DMS79 (cell line): ENCODE measurements at places on chromosomes 16 and 17.
A peak's percentile ranks its signal among the peaks of the same experiment; 100 is the strongest.

DNA sequence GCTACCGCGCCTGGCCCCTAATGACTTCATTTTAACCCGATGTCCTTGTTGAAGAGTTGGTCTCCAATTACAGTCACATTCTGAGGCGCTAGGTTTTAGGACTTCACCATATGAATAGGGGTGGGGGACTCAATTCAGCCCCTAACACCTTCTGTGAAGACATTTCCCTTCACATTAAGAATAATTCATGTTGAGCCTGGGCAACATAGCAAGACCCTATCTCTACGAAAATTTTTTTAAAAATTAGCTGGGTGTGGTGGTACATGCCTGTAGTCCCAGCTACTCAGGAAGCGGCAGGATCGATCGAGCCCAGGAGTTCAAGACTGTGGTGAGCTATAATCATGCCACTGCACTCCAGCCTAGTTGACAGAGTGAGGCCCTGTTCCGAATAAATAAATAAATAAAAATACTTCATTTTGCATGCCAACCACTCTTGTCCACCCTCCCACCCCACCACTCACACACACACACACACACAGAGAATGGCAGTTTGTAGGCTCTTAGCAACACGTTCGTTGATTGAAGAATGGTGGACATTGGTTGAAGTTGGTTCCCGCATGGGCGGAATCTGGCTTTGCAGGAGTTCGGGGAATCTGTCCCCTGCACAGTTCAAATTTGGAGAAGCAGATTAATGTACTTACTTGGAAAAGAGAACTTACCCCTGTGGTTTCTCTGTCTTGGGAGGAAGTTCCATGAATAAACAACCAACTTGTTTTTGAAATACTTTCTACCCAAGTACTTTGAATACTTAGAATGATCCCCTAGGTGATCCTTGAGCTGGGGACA lies 27.8 kb upstream of the TVP23A start:
- no peak for DNase-seq

DNA sequence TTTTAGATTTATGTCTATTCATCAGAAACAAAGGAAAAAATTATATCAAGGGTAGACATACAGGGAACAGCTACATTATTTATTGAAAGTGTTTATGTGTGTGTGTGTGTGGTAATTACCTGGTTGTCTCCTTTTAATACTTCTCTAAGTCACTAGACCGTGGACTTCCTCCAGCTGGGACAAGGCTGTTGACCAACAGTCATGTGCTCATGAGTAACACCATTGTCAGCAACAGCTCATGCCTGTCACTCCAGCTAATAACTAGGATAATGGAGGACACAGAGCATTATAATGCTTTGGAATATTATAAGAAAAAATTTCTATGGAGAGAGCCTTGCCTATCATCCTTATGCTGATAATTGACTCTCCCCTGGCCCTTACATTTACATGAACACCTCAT lies 125.3 kb upstream of the SALL1 start:
- DNase-seq = no peak

GRCh38 chr17:61230972-61231820 lies 168.4 kb upstream of the TBX2 start:
- DNase-seq = no peak

DNA sequence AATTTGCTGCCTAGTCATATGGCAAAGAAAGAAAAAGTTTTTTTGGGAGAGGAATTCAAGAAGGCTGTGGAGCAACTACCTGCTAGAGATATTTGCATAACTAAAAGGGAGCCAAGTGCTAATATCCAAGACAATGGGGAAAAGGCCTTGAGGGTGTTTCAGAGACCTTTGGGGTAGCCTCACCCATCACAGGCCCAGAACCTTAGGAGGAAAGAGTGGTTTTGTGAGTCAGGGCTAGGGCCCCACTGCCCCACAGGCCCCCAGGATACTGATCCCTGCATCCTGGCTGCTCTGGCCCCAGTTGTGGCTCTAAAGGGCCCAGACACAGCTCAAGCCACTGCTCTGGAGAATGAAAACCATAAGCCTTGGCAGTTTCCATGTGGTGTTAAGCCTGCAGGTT lies 41.9 kb upstream of the SDK2 start:
- no peak for DNase-seq

GRCh38 chr17:65290056-65290455 lies 152.9 kb downstream of the RGS9 start:
- DNase-seq = no peak

DNA sequence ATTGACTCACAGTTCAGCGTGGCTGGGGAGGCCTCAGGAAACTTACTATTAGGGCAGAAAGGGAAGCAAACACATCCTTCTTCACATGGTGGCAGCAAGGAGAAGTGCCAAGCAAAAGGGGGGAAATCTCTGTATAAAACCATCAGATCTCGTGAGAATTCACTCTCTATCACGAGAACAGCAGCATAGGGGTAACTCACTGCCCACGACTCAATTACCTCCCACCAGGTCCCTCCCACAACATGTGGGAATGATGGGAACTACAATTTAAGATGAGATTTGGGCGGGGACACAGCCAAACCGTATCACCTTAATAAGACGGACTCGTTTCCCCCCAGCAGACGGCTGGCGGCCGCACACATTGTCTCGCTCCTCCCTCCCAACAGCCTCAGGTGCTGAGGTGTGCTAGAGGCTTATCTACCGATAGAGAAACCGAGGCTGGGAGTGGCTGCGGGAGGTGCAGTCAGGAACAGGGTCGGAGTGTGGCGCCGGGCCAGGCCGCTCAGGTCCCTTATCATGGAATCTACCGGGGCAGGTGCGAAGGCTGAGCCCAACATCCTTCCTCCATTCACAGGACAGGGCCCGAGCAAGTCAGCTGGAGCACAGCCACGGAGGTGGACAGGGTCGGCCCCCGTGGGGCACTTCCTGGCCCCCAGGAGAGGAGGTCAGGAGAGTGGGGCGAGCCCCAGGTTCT lies 4.9 kb upstream of the ZG16B start:
- DNase-seq = no peak

- DNase-seq = peak; percentile 39
These were observed 492.0 kb upstream of the ERCC4 start for GRCh38 chr16:13427943-13428342.

DNA sequence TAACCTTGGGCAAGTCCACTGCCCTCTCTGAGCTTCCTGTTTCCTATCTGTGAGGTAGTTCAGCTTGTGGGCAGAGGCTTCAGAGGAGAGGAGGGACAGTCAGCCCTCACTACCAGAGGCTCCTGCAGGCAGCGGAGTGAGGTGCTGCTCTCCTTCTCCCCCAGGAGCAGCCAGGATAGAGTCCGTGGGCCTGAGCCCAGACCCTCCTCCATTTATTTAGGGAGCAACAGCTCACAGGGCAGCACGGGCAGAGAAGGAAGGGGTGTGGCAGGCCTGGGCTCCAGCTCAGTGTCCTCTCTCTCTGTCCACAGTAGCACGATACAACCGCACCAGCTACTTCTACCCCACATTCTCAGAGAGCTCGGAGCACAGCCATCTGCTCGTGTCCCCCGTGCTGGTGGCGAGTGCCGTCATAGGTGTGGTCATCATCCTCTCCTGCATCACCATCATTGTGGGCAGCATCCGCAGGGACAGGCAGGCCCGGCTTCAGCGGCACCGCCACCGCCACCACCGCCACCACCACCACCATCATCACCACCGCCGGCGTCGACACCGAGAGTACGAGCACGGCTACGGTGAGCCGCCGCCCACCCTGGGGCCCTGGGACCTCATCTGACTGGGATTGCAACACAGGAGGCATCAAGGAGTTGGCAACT lies 42.3 kb downstream of the BEAN1 start:
- DNase-seq = no peak
